Stimulated activated CD4-positive, alpha-beta T cell treated with anti-CD3 and anti-CD28 coated beads, TNF-alpha, amount 100 ng/mL, for 4 hours (primary cell): ENCODE measurements at places on chromosomes 2 and 18.

GRCh38 chr2:121905201-121905600 is 149.8 kb downstream of the TSN start:
- no peak for DNase-seq

DNA sequence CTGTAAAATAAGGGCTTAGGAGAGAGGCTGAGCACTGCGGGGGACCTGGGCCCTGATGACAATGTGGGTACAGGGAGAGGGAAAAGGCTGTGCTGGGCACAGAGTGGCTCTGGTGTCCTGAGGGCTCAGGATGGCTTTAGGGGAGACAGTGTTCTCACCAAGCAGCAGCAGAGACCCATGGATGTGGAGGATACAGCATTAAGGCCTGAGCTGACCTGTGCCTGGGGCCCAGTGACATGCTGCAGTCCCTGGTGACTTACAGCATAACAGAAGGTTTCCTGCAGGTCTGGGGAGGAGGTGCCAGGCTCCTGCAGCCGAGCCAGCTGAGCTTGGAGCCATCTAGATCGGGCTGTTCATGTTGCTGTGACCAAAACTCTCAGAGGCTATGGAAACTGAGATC is 191.3 kb upstream of the SMAD2 start:
- DNase-seq = no peak

GRCh38 chr18:54805571-54806334 is 22.5 kb upstream of the RAB27B start:
- no peak for DNase-seq

GRCh38 chr2:61775956-61776570 is 77.8 kb downstream of the FAM161A start:
- DNase-seq = no peak

DNA sequence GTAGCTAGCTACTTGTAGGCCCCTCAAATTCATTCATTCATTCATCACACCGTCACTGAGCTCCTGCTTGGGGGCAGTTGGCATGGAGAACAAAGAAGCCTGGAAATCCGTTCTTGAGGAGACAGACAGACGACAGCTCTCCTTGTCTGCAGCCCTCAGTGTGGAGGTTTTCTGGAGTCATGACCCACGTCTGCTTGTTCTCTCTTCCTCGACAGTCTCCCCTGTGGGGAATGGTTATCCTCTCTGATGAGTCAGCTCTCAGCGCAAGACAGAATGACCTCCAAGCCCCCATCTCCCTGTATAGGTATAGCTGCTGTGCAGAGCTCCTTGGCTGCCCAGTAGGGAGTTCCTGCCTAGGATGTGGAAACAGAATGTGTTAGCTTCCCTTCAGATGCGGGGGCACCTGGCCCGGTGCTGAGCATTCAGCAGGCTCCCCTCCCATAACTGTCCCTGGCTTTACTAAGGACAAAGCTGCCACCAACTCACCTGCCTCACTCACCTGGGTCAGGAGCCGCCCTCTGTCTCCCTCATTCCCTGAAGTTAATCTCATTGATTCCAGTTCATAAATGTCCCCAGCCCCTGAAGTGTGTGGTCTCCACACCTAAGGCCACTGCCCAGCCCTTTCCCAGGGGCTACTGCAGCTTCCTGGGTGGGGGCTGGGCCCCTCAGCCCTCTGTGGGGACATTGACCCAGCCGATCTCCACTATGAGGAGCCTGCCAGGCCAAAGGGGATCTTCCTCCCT is 124.7 kb downstream of the ACKR3 start:
- no peak for DNase-seq

- DNase-seq = no peak
These were observed 11.1 kb upstream of the BIN1 start for GRCh38 chr2:127118038-127118437.

DNA sequence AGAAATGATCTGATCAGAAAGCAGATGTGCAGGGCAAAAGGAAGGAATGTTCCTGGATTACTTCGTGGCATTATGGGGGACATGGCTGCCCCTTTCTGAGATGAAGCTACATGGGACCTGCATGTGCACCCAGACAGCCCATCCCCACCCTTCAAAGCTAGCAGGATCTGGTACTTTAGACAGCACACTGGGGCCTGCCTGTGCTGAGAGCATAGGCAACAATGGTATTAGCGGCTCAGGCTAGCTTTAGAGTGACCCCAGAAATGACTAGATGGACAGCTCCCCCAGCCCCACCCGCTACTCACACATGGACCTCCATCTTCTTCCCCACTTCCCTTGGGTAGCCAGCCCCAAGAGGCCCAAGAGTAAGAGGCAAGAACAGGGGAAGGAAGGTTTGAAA is 61.5 kb upstream of the NFE2L2 start:
- DNase-seq = no peak

- DNase-seq = no peak
These were observed 316.7 kb upstream of the SALL3 start for GRCh38 chr18:78662879-78663278.
